ENCODE measurements at places on chromosomes 7 and 10. TPM values are rescaled to one million over a fixed set of nuclear protein-coding genes. Genes with fewer than 3 reads are reported as not detected.

The KIF20B gene
- 9.6 TPM for total RNA-seq

The ZCWPW1 gene
- 0.86 TPM for total RNA-seq

The ADAM8 gene
- total RNA-seq, result 115 TPM

The CCDC186 gene
- 11.6 TPM for total RNA-seq

The PAX4 gene
- total RNA-seq, result not detected

Data from hair follicular keratinocyte (primary cell).